M059J (cell line): ENCODE measurements at places on chromosomes 7 and 10. TPM values are rescaled to one million over a fixed set of nuclear protein-coding genes. Genes with fewer than 3 reads are reported as not detected.

GRCh38 chr7:47572939-47573757 lies 8.8 kb downstream of the TNS3 start:
- no peak for DNase-seq

- no peak for DNase-seq
Observed at GRCh38 chr10:76738991-76739390, 898.6 kb downstream of the KCNMA1 start.

The CUZD1 gene
- total RNA-seq: 0.02 and 0.05 TPM in 2 replicates

DNA sequence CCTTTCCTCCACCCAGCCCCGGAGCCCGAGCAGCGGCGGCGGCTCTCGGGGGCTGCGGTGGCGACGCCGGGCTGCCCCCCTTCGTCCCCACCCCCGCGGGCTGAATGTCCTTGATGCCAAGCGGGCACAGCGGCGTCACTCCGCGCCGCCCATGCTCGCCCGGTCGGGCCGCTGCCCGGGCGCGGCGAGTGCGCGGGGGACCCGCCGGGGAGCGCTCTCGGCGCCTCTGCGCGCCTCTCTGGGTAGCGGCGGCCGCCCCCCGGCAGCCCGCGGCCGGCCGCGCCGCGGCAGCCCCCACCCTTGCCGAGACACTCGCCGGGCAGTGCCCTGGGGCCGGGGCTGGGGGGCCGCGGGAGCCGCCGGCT lies 433 bp upstream of the PLXNA4 start:
- no peak for DNase-seq

DNA sequence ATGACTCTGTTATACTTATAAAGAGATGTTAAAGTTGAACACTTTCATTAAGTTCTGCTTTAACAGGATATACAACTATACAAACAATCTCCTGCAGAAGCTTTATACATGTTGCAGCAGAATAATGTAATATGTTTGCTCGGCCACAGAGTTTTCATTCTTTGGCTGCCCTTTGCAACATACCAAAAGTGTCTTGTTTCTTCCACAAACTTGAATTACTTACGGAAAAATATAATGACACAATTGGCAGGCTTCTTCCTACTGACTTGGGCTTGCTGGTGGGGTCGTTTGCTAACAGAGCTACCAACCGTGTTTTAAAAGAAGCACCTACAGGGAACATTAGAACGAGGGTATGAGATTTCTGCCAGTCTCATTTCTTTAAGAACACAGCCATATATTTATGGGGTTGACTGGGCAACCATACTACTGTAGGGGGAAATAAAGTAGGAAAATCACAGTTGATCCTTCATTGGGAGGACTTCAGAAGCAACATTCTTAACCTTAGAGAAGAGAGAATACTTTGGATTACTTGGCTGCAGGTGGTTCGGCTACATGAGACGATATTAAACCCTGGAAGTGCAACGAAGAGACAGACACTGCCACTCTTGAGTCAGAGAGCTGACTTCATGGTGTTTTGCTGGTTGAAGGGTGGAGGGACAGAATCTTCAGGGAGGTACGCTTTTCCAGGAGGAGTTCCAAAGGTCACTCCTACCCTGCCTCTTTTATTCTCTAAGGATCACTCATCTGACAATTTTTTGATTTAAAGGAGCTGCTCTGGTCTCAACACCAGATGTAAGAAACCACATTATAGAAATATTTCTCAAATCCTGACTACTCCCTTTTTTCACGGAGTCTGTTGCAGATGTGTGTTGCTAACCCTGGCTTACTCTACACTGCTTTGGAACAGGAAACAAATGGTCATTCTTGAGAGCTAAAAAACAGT lies 123.9 kb downstream of the SEMA3C start:
- DNase-seq: no peak

GRCh38 chr7:74514131-74514591 lies 60.5 kb downstream of the GTF2IRD1 start:
- DNase-seq: no peak

DNA sequence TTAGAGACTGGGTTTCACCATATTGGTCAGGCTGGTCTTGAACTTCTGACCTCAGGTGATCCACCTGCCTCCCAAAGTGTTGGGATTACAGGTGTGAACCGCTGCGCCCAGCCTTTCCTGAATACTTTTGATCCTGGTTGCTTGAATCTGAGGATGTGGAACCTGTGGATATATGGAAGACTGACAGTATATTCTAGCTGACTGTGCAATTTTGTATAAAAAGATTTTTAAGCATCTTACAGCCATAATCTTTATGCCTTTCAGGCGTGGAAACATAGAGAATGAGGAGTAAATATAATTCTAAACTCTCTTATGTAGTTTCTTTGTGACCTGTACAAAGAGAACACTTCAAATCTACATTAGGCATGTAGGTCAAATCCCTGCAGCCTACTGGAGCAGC lies 16.2 kb downstream of the TSPAN14 start:
- DNase-seq: no peak

The NKX6-2 gene
- total RNA-seq: not detected in 2 replicates

DNA sequence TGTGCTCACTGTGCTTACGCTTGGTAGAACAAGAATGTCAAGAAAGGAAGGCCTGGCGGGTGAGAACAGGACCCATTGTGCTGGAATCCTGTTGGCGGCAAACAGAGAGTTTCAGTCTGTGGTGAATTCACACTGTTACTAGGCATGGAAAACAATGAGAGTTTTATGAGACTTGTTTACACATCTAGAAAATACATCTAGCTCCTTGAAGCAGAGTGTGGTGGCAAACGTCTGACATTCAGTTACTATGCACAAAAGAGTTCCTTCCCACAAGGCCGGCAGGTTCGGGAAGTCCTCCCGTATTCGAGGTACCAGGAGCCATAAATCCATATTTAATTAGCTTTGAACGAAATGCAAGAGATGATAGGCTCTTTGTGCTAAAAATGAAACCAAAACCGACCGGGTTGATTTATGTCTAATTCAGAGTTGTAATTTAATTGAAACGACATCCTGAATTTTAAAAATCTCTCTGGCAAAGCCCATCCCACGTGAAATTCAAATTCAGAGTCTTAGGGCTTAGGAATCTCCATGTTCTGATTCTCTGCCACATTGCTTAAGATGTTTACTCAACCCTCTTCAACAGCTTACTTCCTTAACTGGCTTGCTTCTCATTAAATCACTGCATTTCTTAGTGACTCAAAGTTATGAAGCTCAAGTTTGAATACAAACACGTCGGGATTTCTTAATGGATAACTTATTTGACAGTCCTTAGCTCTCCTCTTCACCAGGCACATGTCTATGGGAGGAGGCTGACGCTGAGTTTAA lies 299.9 kb upstream of the PITRM1 start:
- peak; percentile 73 for DNase-seq

DNA sequence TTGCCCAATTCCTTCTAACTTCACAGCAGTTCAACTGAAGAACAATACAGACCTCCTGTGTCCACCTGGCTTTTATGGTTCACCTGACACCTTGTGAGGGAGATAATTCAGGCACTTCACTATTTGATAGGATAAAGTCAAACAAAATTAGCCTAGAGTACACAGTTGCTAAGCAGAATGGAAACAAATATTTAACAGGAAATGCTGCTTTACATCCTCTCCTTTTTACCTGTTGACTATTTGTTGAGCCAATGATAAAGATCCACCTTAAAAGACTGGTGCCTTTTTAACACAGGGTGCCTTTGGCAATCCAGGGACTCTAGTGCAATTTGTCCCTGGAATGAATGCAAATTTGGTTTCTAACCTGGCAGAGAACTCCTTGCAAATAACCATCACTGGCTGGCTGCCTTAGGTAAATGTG lies 39.8 kb downstream of the ITPRID1 start:
- DNase-seq: no peak

DNA sequence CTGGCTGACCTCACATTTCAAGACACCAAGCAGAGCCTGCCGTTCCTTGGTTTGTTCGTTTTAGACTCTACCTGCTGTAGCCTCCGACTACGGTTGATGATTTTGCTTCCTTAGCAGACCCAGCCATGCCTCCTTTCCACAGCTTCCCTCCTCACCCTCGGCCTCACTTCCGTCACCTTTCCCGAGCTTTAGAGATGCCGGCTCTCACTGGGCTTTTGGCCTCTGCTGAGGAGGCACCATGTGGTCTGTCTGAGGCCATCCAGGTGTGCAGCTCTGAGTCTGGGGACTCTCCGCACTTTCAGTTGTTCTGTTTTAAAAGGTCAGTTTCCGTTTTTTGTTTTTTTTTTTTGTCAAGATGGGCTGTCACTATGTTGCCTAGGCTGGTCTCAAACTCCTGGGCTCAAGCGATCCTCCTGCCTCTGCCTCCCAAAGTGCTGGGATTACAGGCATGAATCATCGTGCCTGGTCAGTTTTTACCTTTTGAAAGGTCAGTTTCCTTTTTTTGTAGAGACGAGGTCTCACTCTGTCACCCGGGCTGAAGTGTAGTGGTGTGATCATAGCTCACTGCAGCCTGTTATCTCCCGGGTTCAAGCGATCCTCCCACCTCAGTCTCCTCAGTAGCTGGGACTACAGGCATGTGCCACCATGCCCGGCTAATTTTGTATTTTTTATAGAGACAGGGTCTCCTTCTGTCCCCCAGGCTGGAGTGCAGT lies 11.7 kb downstream of the ORAI2 start:
- no peak for DNase-seq

- DNase-seq: no peak
Observed at GRCh38 chr10:97747573-97747972, 10.6 kb downstream of the ZFYVE27 start.

The ZMIZ1 gene
- 21.9 and 47.2 TPM in 2 replicates for total RNA-seq

GRCh38 chr7:13067036-13067435 lies 379.6 kb downstream of the ARL4A start:
- no peak for DNase-seq

- DNase-seq: peak; percentile 44
Observed at GRCh38 chr10:97676770-97677581, 10.1 kb downstream of the AVPI1 start.

- no peak for DNase-seq
Observed at GRCh38 chr10:20877554-20877953, 19.6 kb downstream of the NEBL start.

DNA sequence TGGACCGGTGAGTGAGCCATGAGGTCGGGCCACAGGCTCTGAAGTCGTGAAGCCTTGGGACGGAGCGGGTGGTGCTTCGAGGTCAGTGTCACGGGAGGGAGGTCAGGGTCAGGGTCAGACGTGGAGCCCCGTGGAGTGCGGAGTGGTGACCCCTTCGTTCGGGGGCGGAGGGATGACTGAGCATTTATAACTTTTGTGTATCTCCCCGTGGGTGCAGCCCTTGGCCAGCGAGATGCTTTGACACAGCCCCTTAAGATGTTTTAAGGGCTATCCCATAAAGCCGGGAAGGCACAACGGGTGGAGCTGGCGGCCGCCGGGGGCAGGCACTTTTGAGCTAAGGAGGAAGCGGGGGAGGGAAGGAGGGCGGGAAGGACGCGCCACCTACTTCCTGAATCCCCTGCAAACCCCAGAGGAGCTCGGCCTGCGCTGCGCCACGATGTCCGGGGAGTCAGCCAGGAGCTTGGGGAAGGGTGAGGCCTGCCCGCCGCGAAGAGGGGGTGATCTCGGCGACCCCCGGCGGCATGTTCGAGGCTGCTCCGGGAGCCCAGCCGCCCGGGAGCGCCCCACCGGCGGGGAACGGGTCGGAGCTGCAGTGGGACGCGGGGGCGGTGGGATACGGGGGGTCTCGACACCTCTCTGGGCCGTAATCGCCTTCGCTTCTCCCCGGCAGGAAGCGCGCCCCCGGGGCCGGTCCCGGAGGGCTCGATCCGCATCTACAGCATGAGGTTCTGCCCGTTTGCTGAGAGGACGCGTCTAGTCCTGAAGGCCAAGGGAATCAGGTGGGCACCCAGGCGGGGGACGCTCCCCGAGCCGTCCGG lies at the start of gene GSTO1:
TSS of gene GSTO1 (plus strand) at position 400 of the 818 bp plus-strand sequence. CDS start at position 437, 37 bp downstream.
- peak; percentile 78 for DNase-seq
